CD4-positive, alpha-beta T cell treated with Interleukin-1 beta for 1 hour (primary cell): ENCODE measurements at places on chromosomes 12 and 14.

DNA sequence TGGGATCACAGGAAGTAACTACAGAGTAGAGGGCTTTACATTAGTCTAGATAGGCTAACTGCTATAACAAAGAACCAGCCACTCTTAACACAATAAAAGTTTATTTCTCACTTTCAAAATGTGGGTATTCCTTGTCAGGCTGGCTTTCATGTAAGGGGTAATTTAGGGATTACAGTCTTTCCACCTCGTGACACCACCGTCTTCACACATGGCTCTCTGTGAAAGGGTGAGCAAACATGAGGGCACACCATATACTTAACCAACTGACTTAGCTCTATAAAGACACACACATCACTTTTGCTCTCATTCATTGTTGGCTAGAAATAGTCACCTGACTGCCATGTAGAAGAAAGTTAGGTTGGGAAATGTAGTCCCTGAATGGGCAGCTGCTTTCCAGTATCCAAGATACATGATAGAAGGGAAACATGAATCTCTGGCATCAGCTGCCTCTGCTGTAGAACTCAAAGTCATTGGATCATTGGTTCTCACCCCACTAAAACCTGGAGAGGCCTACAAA is 66.1 kb upstream of the CRY1 start:
- no peak for DNase-seq

DNA sequence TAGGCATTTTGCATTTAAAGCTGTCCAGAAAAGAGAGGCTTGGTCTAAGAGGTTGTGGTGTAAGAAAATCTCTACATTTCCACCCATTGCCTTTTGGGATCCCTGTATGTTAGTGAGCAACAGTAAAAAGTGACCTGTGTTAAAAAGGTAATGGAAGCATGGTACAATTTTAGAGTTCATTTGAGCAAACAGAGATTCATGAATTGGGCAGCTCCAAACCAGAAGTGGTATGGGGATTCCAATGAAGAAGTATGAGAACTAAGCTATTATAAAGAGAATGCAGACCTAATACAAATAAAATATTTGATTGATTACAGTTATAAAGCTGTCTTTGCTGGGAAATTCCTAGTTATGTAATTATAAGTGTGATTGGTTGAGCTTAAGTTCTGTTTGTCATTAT is 907.0 kb downstream of the DIO2 start:
- no peak for DNase-seq

DNA sequence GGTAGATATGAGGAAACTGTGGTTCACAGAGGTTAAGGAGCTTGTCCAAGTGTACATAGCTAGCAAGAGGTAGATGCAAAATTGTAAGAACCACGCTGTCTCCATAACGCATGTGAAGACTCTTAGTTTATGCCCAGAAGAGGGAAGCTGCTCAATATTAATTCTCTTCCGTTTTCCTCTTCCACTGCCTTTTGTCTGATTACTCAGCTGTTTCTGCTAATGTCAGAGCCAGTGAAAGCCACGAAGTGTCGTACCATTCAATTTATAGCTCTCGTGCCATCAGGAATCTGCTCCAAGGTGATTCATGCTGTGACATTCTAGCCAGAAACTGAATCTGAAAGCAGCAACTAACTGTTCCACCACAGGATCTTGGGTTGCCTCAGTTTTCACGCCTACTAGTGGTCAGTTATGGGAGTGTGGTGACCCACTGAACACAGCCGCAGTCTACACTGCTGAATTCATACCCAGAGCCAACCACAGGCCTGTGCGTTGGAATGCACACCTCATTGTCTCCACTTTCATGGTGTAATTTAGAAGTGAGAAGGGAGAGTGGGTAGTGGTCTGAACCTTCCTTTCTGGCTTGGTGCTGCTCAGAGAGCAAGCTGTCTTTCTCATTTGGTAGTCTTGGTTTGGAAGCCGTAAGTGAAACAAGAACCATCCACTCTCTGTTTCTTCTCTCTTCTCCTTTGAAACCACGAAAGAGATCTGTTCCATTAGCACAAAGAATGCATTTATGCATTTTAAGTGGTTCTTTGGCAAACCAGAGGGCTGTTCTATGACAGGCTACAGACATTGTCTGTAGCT is 74.2 kb upstream of the NAP1L1 start:
- peak; percentile 66 for DNase-seq

GRCh38 chr14:24171422-24172260 is at the start of gene REC8:
TSS of gene REC8 (plus strand) at chr14:24172080. CDS start at chr14:24172553, 473 bp downstream.
- DNase-seq, result peak; percentile 86

- peak; percentile 88 for DNase-seq
These were observed at the start of gene UBC for GRCh38 chr12:124914392-124915238. TSS of gene UBC (minus strand) at chr12:124914650. CDS start at chr12:124913771, 879 bp downstream.

- no peak for DNase-seq
These were observed 26.4 kb upstream of the PRMT8 start for GRCh38 chr12:3464561-3464960.

- DNase-seq, result no peak
These were observed 282.1 kb downstream of the RPS29 start for GRCh38 chr14:49303946-49304516.

DNA sequence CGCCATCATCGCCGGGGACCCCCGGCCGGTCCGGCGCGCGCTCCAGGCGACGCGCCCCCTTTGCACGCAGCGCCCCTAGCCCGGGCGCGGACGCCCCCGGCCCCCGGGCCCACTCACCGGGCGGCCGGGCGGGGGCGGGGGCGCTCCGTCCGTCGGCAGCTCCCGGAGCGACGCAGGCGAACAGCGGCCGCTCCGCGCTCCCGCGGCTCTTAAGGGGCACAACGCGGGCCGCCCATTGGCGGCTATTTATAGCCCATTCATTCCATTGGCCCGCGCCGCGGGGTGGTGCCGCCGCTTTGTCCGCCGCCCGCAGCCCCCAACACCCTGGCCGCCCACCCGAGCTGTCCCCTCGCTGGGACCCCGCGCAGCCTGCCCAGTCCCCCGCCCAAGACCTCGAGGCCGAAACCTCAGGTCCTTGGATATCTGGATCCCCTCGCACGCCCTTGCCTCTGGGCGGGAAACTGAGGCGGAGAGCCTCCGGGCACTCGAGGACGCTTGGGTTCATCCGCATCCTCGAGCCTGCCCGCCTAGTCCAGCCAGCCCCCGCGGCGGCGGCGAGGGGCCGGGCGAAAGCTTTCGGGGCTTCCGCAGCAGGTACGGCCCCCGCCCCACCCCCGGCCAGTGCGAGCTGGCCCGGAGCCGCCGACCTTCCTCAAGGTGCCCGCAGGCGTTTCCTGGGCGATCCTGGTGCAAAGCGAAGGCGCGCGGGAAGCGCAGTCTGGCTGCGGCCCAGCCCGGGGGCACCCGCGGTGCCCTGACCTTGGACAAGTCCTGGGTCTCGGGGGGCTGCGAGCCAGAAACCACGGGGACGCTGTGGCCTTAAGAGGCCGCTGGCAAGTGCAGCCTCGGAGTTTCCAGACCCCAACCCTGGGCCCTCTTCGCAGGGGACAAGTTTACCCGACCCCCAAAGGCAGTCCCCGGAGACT is at the start of gene CKB:
TSS of gene CKB (minus strand) at position 182 of the 926 bp plus-strand sequence. CDS start 337 bp downstream, outside the sequence.
- peak; percentile 51 for DNase-seq

DNA sequence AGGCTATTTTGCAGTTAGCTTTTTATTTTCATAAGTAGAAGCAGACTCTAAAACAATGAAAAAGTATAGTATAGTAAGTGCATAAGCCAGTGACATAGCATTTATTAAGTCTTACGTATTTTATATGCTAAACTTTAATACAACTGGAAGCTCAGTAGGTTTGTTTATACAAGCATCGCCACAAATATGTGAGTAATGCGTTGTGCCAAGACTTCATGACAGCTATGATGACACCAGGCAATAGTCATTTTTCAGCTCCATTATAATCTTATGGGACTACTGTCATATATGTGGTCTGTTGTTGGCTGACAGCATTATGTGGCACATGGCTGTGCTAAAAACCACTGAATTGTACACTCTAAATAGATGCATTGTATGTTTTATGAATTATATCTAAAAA is 40.3 kb downstream of the SLC38A2 start:
- no peak for DNase-seq

GRCh38 chr14:70722418-70722817 is 80.7 kb downstream of the TTC9 start:
- no peak for DNase-seq

- DNase-seq, result no peak
These were observed 55.4 kb downstream of the ASCL1 start for GRCh38 chr12:103012884-103013283.

- no peak for DNase-seq
These were observed 144.4 kb upstream of the ARHGAP5 start for GRCh38 chr14:31932675-31933074.

DNA sequence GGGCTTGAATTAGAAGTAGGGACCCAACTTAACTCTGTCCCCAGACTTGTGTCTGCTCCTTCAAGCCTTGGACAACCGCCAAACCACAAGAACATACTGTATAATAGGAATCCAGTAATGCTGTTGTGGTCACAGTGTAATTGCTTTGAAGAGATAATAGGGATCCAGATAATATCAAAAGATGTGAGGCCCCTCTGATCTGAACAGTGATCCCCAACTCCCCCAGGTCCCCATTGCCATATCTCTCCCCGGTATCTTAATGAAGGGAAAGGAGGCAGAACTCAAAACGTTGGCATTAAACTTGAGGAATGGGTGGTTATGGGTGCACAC is 8.5 kb upstream of the PLEKHH1 start:
- DNase-seq, result no peak

DNA sequence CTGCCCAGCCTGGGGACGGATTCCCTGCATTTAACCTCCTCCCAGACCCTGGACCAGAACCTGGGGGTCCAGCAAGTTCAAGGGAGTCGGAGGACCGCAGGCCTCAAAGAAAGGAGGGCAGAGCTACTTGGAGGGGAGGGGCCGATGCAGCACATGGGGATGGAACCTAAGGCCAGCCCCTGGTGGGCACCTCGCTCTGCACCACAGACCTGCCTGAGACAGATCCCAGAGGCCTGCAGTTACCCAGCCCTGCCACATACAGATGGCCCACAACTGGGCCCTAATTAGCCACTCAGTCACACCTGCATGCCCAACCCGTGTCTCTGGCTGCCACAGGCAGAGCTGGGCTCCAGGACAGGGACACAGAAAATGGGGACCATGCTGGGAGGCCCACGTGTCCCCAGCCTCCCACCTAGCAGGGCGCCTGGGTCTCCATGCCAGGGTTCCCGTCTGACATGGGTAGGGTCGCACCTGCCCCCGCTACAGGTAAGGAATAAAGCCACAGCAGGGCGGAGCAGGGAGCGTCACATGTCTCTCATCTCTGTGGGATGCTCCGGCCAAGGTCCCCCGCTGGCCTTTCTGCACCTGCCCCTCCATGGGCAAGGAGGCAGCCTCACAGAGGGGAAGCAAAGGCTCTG is 16.7 kb downstream of the AKT1 start:
- DNase-seq, result no peak
